ENCODE measurements at places on chromosomes 4 and X.

DNA sequence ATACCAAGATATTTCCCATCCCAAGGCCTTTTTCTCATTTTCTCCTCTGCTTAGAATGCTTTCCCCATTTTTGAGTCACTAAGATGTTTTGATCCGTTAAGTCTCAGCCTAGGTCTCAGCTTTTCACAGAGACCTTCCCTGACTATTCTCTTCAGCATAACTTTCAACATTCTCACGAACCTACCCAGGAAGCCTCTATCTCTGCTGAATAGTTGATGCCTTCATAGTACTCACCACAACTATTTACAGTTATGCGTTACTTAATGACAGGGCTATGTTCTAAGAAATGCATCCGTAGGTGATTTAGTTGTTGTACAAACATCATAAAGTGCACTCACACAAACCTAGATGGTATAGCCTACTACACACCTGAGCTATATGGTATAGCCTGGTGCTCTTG lies 64.5 kb downstream of the ARL9 start:
- DNase-seq = no peak

GRCh38 chrX:78931814-78932213 lies 13.4 kb upstream of the P2RY10 start:
- no peak for DNase-seq

- no peak for DNase-seq
These were observed 459.8 kb upstream of the DIPK2B start for GRCh38 chrX:45660477-45660876.

DNA sequence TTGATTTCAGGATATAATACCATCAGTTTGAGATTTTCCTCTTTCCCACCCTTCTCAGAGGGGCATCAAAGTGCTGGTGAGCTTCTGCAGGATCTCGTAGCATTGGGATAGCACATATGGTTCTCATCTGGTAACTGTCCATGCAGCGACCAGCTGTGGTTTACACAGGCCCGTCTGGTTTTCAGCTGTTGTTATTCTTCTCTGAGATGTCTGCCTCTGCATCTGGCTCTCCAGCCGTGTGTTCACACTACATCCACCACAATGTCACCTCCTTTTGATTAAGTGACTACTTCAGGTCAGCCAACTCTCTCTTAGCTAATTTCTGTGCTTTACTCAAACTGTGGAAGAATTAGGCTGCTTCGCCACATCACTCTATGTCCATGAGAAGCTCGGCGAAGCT lies 676.7 kb upstream of the TENM3 start:
- DNase-seq = no peak

GRCh38 chr4:125041372-125041930 lies 273.3 kb upstream of the FAT4 start:
- DNase-seq = no peak

DNA sequence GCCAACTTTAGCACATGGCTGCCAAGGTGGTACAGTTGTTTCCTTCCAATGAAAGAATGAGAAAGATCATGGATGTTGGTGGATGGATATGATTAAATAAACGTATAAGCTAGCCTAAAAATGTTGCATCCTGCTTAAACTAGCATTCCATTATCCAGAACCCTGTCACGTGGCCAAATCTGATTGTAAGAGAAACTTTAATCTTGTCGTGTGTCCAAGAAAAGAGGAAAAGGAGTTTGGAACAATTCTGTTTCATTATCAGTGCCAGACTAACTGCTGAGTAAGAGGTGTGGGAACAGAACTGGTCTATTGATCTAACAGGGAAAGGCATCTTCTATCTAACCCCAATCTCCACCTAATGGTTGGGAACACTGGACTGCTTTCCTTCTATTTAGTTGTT lies 325.2 kb upstream of the BMP3 start:
- no peak for DNase-seq

- DNase-seq = no peak
These were observed 1.4 kb downstream of the ADGRL3 start for GRCh38 chr4:61201561-61201960.

GRCh38 chr4:150297861-150298474 lies 219.7 kb downstream of the DCLK2 start:
- DNase-seq = peak; percentile 33

- DNase-seq = no peak
These were observed 13.6 kb upstream of the AMTN start for GRCh38 chr4:70504733-70505132.

GRCh38 chr4:37388681-37389365 lies 144.3 kb downstream of the NWD2 start:
- no peak for DNase-seq

DNA sequence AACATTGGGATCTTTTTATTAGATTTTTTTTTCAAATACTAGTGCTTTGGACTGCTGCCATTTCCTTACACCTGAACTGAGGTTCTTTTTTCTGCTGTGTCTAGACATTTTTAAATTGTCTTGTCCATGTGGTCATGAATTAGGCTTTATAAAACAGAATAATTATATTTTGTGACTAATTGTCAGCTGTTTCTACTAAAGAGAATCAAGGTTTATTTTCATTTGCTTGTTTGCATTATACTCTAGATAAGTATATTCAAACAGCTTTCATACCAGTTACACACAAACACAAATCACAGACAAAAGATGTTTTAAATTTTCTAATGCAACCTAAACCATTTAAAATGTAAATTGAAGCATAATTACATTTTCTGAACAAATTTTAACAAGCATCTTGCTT lies 194.7 kb downstream of the GALNTL6 start:
- no peak for DNase-seq

GRCh38 chr4:144547678-144548298 lies 98.2 kb upstream of the HHIP start:
- no peak for DNase-seq

DNA sequence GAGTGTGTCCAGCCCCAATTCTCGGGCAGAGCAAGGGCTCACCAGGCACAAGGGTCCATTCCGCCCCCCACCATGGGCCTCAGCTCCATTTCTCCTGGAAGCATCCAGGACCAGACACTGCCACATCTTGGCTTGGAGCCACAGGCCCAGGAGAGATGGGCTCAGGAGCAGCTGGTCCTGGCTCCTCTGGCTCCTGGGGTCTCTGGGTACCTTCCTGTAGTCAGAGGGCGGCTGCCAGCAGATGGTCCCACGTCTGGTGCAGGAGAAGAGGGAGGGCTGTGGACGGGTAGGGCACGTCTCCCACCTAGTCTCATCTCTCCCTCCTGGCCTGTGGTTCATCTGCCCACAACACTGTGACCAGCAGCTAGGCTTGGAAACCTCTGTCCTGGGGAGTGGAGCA lies 8.0 kb downstream of the ATP2B3 start:
- DNase-seq = no peak

- DNase-seq = no peak
These were observed 28.4 kb downstream of the CXCL1 start for GRCh38 chr4:73897380-73898136.

GRCh38 chrX:123331859-123332258 lies 147.8 kb downstream of the GRIA3 start:
- no peak for DNase-seq

- no peak for DNase-seq
These were observed 54.6 kb upstream of the PARM1 start for GRCh38 chr4:74878323-74878722.

GRCh38 chr4:113971706-113972360 lies 7.6 kb downstream of the ARSJ start:
- no peak for DNase-seq

GRCh38 chrX:37779857-37780256 lies at the start of gene CYBB:
Gene CYBB, plus strand, starts transcription at chrX:37780059. Its CDS starts 19 bp downstream, at chrX:37780078.
- no peak for DNase-seq

- DNase-seq = no peak
These were observed 641.6 kb downstream of the ANKRD50 start for GRCh38 chr4:124070688-124071484.

GRCh38 chrX:40968180-40968579 lies 117.1 kb upstream of the USP9X start:
- DNase-seq = no peak

DNA sequence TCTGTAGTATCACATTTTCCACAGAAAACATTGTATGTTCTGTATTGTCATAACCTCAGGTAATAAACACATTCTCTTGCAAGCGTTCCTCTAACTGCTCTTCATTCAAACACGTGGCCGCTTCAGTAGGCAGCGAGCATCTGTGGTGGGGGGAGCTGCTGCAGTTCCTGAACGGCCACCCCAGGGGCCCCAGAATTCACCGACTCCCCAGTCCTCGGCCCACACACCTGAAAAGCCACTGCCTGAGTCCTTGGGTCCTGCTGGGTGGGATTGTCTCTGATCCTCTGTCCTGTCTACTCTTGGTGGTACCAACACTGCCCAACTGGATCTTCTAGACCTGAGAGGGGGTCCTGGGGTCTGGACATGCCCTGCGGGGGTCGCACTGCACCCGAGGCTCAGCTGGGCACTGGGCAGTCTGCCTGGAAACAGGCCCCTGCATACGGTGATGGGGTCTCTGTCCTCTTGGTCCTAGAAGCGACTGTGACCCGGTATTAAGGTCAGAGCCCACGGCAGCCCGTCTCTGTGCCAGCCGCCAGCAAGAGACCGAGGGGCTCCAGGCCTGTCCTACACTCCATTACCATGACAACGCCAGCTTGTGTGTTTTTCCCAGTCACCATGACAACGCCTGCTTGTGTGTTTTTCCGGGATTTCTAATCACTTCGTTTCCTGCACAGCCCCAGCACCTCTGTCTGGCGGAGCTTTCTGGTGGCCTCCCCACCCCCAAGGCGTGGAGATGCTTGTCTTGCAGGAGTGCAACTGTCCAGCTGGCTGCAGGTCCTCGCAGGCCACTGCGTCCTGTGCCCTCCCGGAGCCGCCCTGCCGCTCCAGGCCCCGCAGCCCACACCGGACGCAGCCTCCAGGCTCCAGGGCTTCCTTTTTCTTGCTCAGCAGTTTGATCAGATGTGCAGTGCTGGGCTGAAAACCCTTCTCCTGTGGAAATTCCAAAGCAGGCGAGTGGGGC lies 16.0 kb downstream of the CTBP1 start:
- DNase-seq = no peak

DNA sequence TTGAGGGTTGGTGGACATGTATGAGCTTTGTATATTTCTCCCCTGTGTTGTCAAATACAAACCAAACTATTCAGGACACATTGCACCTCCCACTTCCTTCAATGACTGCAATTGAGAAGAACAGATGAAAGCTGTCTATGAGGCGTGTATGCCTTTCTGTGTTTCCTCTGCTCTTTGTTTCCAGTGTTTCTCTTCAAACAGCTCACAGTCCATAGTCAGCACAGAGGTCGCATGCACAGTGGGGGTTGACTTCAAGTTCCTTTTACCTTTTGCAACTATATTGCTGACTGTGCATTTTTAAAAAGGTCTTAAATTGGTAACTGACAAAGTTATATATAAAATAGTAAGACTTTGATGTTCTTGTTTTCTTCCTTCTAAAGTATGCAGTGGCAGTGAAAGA lies 957.8 kb downstream of the C4orf33 start:
- DNase-seq = no peak

DNA sequence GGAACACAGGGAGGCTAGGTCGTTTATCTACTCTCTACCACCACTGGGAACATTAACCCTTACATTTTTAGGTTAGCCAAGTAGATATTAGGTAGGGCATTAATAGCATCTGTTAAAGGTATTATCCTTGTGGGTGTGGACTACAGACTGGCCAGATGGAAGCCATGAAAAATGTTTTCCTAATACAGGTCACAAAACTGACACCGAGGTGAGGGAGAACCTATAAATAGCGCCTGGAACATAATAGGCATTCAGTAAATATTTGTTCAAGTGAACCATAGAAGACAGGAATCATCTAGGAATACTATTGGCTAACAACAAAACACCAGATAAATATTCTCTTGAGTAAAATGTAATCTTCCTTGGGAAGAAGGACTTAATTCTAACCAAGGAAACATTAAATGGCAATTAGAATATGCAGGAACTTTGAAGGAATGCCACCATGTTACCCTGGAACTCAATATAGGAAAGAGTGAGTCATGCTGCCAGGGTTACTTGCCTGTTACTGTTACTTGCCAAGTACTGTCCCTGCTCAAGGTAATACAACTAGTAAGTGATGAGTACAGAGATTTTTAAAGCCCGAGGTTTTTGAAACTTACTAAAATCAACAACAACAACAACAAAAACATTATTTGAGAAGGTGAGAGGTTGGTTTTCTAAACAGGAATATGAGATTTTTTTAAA lies 79.0 kb downstream of the SOX3 start:
- DNase-seq = no peak

DNA sequence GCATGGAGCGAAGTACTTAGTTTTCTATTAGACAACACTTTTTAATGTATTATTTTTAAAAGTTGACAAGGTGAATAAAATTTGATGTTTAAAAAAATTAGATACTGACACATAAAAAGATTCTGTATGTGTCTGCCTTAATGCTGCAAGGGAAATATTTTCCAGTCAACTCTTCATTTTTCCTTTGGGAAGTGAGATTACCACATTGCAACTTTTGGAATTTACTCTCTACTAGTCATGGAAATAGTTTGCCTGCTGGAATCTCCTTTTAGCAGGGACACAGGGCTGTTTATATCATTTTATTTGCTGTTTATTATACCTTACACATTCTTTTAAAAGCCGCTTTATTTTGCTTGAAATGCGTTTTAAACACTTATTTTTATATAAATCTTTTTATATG lies 135.1 kb downstream of the MID1 start:
- DNase-seq = no peak

GRCh38 chr4:91256043-91256442 lies 1047.7 kb upstream of the GRID2 start:
- DNase-seq = no peak

DNA sequence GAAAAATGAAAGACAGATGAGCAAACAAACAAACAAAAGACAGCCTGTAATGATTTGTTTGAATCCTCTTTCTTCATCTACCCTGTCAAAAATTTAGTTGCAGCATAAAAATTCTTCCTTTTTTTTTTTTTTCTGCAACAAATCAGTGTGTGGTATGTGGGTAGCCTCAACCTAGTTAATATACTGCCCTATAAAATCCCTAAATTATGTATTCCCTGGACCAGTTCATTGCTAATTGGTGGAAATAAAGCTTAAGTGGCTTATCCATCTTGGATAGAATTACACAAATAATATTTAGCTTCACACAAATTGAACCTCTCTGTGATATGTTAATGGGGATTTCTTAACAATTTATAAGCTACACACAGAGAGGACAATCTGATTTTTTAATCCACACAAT lies 208.4 kb downstream of the NDST4 start:
- no peak for DNase-seq

GRCh38 chr4:58936436-58936835 lies 1826.3 kb upstream of the IGFBP7 start:
- no peak for DNase-seq

- no peak for DNase-seq
These were observed 16.7 kb downstream of the BLOC1S4 start for GRCh38 chr4:6732441-6733357.

DNA sequence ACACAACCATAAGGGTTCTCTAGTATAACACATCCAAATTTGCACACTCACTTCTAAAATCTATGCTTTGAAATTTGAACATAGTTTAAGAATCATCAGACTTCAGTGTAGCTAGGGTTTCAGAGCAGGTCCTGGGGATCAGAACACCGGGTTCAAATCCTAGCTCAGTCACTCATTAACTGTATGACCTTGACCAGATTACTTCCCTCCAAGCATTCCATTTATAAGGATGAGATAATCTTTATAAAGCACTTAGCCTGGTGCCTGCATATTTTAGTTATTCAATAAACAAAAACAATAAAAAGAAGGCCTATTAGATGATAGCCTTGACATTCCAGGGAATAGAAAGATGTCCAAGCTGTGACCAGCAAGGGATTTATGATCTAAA lies 4.8 kb upstream of the STBD1 start:
- DNase-seq = no peak

GRCh38 chr4:16496501-16496900 lies 270.2 kb upstream of the TAPT1 start:
- DNase-seq = no peak

GRCh38 chr4:83207497-83208101 lies 77.0 kb downstream of the COQ2 start:
- DNase-seq = no peak
